ENCODE measurements at places on chromosomes 3 and 15. TPM values are rescaled to one million over a fixed set of nuclear protein-coding genes. Genes with fewer than 3 reads are reported as not detected.

Gene SMCO1
- not detected for total RNA-seq

Gene GREM1
- total RNA-seq = not detected

- DNase-seq = peak; percentile 36
These were observed 43.1 kb downstream of the DNASE1L3 start for GRCh38 chr3:58167431-58168351.

DNA sequence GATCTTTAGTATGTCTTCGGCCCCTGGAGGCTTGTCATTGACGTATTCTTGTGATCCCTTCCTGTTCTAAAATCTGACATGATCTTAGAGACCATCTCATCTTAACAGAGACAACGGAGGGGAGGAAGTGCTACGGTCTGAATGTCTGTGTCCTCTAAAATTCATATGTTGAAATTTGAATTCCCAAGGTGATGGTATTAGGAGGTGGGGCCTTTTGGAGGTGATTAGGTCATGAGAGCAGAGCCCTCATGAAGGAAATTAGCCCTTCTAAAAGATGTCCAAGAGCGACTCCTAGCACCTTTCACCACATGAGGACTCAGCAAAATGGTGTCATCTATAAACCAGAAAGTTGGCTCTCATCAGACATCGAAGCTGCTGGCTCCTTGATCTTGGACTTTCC lies 233.2 kb upstream of the CMC1 start:
- no peak for DNase-seq

Gene MAPKBP1
- total RNA-seq = 27.6 TPM

DNA sequence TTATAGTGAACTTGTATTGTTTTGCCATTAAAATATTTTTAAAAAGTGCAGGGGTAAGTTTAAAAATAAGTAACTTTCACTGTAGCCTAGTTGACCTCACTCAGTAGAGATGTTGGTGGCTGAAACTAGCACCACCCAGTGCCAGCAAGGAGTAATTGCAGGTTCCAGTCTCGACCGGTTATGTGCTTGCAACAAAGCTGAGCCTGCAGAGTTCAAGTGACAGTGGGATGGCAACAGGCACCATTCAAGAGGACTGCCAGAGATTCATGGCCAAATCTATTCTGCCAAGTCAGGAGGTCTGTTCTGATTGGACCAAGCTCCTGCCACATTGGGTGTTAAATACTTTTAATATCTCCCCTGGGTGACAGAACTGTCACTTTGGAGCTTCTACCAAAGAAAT lies 2.7 kb downstream of the ADAMTS7 start:
- DNase-seq = no peak

Gene CPEB1
- total RNA-seq = 2.4 TPM

DNA sequence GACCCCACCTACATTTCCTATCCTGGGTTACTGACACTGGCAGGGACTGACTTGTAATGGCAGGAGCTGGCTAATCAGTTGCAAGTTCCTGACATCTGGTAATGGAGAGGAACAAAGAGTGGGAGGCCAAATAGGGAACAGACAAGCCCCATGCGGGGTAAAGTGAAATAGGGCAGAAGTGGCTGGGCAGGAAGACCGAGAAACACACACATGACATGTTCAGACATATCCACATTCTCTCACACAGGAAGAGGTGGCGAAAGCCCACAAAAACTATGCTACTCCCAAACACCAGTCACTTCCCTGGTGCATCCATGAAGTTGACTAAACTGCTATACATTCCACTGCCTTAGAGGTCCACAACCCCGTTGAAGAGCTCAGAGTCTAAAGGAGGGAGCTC lies 394.1 kb upstream of the TBL1XR1 start:
- no peak for DNase-seq

DNA sequence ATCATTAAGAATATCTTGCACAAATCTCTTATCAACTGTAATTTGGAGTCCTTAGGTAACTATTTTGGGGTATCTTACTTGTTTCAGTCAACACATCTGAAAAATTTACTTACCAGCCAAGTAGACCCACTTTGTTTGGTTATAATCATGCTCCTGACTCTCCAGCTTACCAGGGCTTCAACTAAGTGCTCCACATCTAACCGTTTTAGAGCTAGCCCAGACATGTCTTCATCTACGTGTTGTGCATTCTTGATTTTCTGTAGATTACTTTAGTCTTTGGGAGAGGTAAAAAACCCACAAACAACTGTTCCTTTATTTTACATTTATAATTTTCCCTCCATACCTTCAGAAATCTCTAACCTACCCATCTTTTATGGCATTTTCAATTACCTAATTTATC lies 17.2 kb downstream of the EAF2 start:
- DNase-seq = no peak

DNA sequence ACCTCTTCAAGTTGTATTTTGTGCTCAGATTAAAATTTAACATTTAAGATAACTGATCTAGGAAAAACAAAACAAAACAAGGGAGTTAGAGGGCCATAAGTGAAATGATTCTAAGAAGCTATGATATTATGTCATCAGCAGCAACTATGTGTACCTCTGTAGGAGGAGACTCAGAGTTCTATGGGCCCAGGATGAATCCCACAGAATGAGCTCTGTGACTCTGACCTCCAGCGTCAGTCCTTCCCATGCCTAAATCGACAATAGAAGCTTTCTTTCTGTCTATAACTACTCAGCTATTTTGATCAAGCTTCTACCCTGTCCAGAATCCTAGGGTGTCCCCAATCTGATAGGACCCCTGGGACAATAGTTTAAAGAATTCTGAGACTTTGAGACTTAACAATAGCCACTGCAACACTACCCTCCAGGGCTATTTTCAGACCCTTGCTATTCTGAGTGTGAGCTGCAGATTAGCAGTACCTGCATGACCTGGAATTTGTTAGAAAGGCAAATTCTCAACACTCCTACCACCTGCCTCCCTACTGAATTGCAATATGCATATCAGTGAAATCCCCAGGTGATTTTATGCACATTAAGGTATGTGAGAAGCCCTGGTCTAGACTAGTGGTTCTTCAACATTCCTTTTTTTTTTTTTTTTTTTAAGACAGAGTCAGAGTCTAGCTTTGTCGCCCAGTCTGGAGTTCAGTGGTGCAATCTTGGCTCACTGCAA lies 66.7 kb downstream of the ARHGAP31 start:
- DNase-seq = no peak

- no peak for DNase-seq
These were observed 195.6 kb downstream of the ZBBX start for GRCh38 chr3:167184511-167184910.

- DNase-seq = no peak
These were observed 620 bp upstream of the PYGO1 start for GRCh38 chr15:55588815-55589115.

Gene PP2D1
- total RNA-seq = not detected

- no peak for DNase-seq
These were observed 13.7 kb upstream of the PTPRG start for GRCh38 chr3:61547625-61548024.

Gene THAP10
- total RNA-seq = 3.1 TPM

Gene CSPG4
- total RNA-seq = 258 TPM

DNA sequence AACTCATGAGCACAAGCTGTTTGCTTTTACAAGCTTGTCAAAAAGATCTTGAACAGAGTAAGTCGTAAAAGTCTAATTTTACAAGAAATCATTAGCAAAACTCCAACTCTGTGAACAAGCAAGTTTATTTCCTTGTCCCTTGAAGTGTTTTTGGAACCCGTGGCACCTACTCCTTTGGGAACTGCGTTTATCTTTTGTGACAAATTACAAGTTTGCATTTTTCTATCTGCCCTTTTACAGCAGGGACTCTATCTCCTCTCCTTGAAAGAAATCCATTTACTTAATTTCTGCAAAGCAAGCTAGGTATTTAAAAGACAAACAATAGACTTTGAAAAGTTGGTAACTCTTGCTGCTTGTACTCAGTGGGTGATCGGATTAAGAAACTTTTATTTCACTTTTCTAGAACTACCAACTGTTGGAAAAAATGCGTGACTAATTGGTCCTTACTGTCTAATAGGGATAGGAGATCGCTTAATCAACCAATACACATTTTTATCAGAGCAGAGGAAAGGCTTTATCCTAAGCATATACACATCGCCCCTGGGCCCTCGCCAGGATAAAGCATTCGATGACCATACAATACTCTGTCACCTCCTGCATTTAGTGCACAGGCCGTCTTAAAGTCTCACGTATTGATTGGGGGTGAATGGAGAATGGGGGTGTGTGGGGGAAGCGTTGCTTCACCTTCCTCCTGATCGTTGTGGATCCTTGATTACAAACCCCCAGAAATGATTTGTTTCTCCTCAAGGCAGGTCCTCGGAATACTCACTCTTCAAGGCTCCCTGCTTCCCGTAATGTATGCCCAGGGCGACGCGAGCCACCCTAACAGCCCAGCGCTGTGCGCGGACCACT lies 1.7 kb downstream of the PRTG start:
- DNase-seq = no peak

Gene SEC22A
- 6.4 TPM for total RNA-seq

DNA sequence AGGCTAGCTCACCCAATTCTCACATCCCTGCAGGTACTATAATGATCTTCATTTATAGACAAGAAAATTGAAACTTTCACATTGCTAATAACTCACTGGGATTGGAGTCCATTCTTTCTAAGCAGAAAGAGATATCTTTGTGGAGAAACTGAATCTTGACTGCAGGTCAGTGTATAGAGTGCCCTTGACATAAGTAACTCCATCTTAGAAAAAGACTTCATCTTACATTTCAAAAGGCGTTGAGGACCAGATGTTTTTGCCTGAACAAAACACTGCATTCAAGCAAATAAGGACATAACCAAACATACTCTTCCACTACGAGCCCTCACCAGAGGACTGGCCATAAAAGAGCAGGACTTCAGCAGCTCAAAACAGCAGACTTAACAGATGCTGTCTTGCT lies 6.8 kb upstream of the CCR3 start:
- no peak for DNase-seq
